Smooth muscle cell of bladder (primary cell): ENCODE measurements at places on chromosomes 3 and 15. TPM values are rescaled to one million over a fixed set of nuclear protein-coding genes. Genes with fewer than 3 reads are reported as not detected.

MUC13 gene
- total RNA-seq, result 0.14 and 0.18 TPM in 2 replicates

LDHAL6B gene
- total RNA-seq, result not detected in 2 replicates

USP13 gene
- total RNA-seq, result 4.1 and 7.9 TPM in 2 replicates

APBA2 gene
- 5.2 and 17.8 TPM in 2 replicates for total RNA-seq

C3orf80 gene
- 3.0 and 8.0 TPM in 2 replicates for total RNA-seq

MYL3 gene
- total RNA-seq, result not detected in 2 replicates

AHSG gene
- not detected in 2 replicates for total RNA-seq

RLBP1 gene
- not detected in 2 replicates for total RNA-seq

DUOXA2 gene
- not detected in 2 replicates for total RNA-seq

SERPINI2 gene
- not detected in 2 replicates for total RNA-seq

ADCY5 gene
- 0.28 and 0.46 TPM in 2 replicates for total RNA-seq

ANP32A gene
- total RNA-seq, result 24.6 and 35.2 TPM in 2 replicates

GRAMD2A gene
- 0.14 and 0.55 TPM in 2 replicates for total RNA-seq

PFN2 gene
- 170 and 184 TPM in 2 replicates for total RNA-seq

ACKR2 gene
- 0.09 and 0.28 TPM in 2 replicates for total RNA-seq

MUSTN1 gene
- total RNA-seq, result not detected in 2 replicates

OR4F6 gene
- not detected in 2 replicates for total RNA-seq

EIF3J gene
- total RNA-seq, result 24.7 and 30.6 TPM in 2 replicates
